ENCODE measurements at places on chromosomes 11 and 22. TPM values are rescaled to one million over a fixed set of nuclear protein-coding genes. Genes with fewer than 3 reads are reported as not detected.

DNA sequence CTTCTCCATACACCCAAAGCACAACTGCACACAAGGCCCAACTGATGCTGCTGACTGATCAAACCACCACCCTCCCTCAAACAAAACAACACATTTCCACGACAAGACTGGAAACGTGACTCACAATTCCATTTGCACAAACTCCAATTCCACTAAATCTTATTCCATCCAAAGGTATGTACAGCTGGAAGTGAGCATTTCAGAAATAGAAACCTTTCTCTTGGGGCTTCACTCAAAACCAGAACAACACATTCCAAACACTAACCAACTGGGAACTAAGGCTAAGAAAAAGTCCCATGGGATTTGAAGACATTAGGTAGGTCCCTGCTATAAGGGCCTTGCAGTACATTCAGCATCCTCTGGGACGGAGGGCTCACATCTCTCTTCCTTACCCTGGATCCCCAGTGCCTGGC lies 19.6 kb downstream of the MORC2 start:
- no peak for DNase-seq
- no peak overlapping the region for H3K4me3 ChIP-seq
- H3K4me1 ChIP-seq = peaks cover 64% of the 10 kb centered on the region
- no peaks in the 10 kb centered on the region for H3K27me3 ChIP-seq
- no peak overlapping the region for H3K27ac ChIP-seq
- H3K36me3 ChIP-seq = peaks cover 31% of the 10 kb centered on the region

GRCh38 chr11:104581246-104581980 lies 316.8 kb downstream of the CASP12 start:
- H3K4me3 ChIP-seq = no peak overlapping the region
- H3K27ac ChIP-seq = no peak overlapping the region
- H3K4me1 ChIP-seq = no peaks in the 10 kb centered on the region
- H3K36me3 ChIP-seq = no peaks in the 10 kb centered on the region
- H3K27me3 ChIP-seq = no peaks in the 10 kb centered on the region

BDNF gene
- not detected for total RNA-seq

DNA sequence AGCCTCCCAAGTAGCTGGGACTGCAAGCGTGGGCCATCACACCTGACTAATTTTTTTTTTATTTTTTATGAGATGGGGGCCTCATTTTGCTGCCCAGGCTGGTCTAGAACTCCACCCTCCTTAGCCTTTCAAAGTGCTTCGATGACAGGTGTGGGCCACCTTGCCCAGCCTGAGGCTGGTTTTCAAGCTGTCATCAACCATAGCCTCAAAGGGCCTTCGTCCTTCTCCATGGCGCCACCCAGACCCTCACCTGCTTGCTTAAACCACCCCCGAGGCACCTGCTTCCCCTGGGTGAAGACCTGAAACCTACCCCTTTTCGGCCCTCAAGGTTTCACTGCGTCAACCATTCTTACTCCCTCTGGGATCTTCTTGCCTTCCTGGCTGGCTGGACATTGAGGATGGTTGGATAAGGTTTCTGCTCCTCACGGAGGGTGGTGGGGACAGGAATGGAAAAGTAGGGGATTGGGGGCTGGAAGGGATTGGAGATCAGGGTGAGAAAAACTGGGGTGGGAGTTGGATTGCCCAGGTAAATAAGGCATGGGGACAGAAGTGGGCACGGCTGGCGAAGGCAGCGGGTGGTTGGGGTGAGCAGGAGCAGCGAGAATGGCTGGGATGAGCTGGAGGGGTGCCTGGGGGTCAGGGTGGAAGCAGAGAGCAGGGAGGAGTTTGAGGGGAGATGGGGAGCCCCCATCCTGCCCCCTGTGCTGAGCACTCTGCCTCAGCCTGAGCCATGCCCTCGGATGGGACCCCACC lies 2.8 kb upstream of the ACR start:
- no peak for DNase-seq
- H3K4me3 ChIP-seq = no peak overlapping the region
- no peaks in the 10 kb centered on the region for H3K27me3 ChIP-seq

GRCh38 chr22:50576070-50576469 lies 2.2 kb downstream of the CPT1B start:
- no peak for DNase-seq
- H3K27me3 ChIP-seq = no peaks in the 10 kb centered on the region
- peaks cover 2% of the 10 kb centered on the region for H3K4me1 ChIP-seq
- H3K27ac ChIP-seq = no peak overlapping the region
- H3K4me3 ChIP-seq = no peak overlapping the region

DNA sequence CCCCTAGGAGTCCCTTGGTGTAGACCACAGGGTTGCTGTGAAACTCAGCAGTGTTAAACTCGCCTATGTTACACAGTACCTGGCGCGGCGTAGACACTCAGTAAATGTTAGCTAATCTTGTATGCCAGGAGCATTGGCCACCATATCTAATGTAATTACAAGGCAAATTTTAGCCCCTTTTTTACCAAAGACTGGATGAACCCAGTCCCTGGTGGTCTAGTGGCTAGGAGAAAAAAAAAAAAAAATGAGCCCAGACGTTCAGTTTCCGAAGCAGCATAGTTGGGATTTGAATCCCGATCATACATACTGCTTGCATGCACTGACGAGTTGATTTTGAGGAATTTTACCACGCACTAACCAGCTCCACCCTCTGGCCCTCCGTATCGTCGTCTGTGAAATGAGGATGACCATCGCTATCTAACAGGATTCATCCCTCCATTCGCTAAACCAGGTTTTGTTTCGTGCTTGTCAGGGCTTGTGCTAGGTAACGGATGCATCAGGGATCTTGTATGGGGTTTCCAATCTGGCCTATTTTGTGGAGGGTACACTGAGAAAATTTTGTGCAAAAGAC lies 688 bp downstream of the PTS start:
- peak overlapping the region; percentile 96 for H3K27ac ChIP-seq
- peaks cover 9% of the 10 kb centered on the region for H3K4me1 ChIP-seq
- H3K27me3 ChIP-seq = no peaks in the 10 kb centered on the region
- DNase-seq = no peak
- H3K36me3 ChIP-seq = peaks cover 16% of the 10 kb centered on the region

DNA sequence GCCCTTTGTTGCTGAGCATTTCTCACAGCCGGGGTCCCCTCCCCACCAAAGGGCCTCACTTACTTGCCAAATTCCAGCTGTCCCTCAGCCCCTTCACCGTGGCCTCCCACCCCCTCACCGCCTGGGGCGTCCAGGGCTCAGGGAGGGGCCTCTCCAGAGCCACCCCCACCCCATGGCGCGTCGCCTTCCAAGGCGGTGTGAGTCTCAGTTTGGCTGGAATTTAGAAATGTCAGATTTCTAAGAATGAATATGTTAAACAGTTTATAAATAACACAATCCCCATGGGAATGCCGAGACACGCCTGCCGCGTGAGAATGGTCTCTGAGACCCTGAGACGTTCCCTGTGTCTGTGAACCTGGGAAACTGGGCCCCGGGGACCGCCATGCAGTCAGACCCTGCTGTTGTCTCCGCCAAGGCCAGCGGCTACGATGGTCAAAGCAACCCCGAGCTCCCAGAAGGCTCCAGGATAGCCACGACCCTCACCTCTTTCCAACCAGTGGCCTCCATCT lies 28.9 kb downstream of the CELSR1 start:
- H3K27ac ChIP-seq = no peak overlapping the region
- no peak for DNase-seq
- no peaks in the 10 kb centered on the region for H3K27me3 ChIP-seq
- no peak overlapping the region for H3K4me3 ChIP-seq
- no peaks in the 10 kb centered on the region for H3K4me1 ChIP-seq

DNA sequence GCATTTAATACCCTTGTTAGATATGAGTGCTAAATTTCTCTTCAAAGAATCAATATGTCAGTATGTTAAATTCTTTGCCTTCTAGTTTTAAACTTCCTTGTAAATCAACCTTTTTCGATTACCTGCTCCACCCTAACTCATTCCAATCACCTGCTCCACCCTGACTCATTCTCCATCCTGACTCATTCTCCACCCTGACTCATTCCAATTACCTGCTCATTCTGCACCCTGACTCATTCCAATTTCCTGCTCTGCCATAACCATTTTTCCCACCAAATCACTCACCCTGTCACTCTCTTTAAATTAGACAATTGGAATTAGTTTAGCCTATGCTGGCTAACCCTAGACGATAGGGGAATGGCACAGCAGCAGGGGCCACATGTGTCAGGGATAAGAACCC lies 519.5 kb upstream of the LRRC4C start:
- no peak overlapping the region for H3K27ac ChIP-seq
- DNase-seq = no peak
- no peak overlapping the region for H3K4me3 ChIP-seq
- H3K27me3 ChIP-seq = no peaks in the 10 kb centered on the region
- H3K36me3 ChIP-seq = no peaks in the 10 kb centered on the region
- H3K4me1 ChIP-seq = no peaks in the 10 kb centered on the region

DNA sequence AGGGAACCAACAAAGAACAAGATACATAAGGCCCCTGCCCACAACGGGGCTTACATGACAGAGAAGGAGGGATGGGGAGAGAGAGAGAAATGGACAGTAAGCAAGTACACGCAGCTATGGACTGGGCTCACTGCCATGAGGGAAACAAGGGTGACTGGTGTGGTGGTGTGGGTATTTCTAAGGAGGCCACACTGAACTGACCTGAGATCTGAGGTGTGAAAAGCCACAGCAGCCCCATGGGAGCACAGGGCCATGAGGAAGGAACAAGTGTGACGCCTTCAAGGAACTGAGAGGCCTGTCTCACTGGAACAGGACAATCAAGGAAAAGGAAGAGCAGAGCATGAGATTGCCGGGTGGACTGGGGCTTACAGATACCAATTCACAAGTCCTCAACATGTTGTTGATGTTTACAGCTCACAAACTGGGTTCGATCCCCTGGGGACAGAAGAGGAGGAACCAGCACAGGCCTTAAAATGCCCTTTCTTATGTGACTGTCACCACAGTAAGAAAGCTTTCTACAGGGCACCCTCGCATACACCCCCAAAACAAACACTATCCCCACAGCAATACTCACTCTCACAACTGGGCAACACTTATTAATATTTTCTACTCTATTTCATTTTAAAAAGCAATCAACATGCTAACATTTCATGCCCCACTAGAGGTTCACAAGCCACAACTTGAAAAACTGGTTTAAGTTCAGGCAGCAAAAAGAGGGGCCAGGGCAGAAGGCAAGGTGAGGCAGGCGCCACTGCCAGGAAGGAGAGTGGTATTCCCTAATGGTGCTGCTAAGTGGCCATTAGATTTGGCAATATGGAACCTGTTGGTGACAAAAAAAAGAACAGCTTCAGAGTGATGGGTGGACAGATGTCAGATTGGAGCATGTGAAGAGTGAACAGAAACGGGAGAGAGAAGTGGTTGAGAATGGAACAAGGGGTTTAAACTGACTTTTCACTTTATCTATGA lies 39.1 kb downstream of the TCIRG1 start:
- H3K36me3 ChIP-seq = no peaks in the 10 kb centered on the region
- no peak overlapping the region for H3K27ac ChIP-seq
- no peak overlapping the region for H3K4me3 ChIP-seq
- H3K27me3 ChIP-seq = no peaks in the 10 kb centered on the region

DNA sequence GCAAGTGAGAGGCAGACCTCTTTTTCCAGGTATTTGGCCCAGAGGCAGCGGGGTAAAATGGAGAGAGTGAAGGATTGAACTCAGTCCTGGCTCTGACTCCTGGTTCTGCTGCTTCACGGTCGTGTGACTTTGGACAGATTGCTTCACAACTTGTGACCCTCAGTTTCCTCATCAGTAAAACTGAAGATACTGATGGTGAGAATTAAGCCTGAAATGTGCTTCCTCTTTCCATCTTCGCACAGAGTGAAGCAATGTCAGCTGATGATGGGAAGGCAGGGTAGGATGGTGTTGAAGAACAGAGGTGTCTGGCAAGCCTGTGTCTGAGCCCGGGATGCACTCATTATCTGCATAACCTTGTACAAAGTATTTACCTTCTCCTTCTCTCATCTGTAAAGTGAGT lies 59.0 kb downstream of the UBASH3B start:
- H3K36me3 ChIP-seq = no peaks in the 10 kb centered on the region
- no peak overlapping the region for H3K4me3 ChIP-seq
- peaks cover 31% of the 10 kb centered on the region for H3K4me1 ChIP-seq
- DNase-seq = no peak

GRCh38 chr22:46233231-46233630 lies 16.9 kb downstream of the CDPF1 start:
- H3K27ac ChIP-seq = no peak overlapping the region
- no peak for DNase-seq
- H3K4me1 ChIP-seq = no peaks in the 10 kb centered on the region
- H3K27me3 ChIP-seq = no peaks in the 10 kb centered on the region

- H3K27me3 ChIP-seq = no peaks in the 10 kb centered on the region
- H3K27ac ChIP-seq = no peak overlapping the region
- H3K4me3 ChIP-seq = no peak overlapping the region
- no peaks in the 10 kb centered on the region for H3K36me3 ChIP-seq
- H3K4me1 ChIP-seq = no peaks in the 10 kb centered on the region
These were observed 377.4 kb upstream of the LARGE1 start for GRCh38 chr22:34297536-34298120.

SUSD2 gene
- total RNA-seq = 0.31 TPM

PLEKHB1 gene
- total RNA-seq = 9.1 TPM

GRCh38 chr11:76208438-76209374 lies 2.4 kb upstream of the WNT11 start:
- H3K4me1 ChIP-seq = peaks cover 23% of the 10 kb centered on the region
- DNase-seq = peak; percentile 67
- H3K27me3 ChIP-seq = peaks cover 42% of the 10 kb centered on the region
- H3K4me3 ChIP-seq = peak overlapping the region; percentile 94
- H3K27ac ChIP-seq = no peak overlapping the region

DNA sequence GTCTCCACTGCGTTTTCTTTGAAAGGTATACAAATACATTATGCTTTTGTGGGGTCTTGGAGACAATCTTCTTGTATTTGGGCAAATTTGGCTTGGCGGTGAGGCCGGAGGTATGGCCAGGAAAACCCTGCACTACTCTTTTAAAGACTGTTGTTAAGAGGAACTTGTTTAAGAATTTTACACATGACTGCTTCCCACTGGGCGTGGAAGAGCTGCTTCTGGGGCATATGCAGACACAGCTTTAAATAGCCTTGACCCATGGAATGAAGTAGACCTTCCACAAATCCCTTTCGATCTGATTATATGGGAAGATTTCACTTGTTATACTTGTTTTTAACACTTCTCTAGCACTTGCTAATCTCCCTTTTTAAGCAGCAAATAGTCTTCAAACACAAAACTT lies 453.6 kb downstream of the MN1 start:
- no peak overlapping the region for H3K27ac ChIP-seq
- no peaks in the 10 kb centered on the region for H3K27me3 ChIP-seq
- no peak overlapping the region for H3K4me3 ChIP-seq
- no peaks in the 10 kb centered on the region for H3K36me3 ChIP-seq

FAM180B gene
- 0.20 TPM for total RNA-seq

- H3K4me3 ChIP-seq = no peak overlapping the region
- H3K4me1 ChIP-seq = no peaks in the 10 kb centered on the region
- no peaks in the 10 kb centered on the region for H3K36me3 ChIP-seq
- H3K27ac ChIP-seq = no peak overlapping the region
- no peaks in the 10 kb centered on the region for H3K27me3 ChIP-seq
These were observed 668.0 kb downstream of the BRD1 start for GRCh38 chr22:49159711-49160110.

- H3K4me1 ChIP-seq = peaks cover 18% of the 10 kb centered on the region
- H3K4me3 ChIP-seq = no peak overlapping the region
- no peaks in the 10 kb centered on the region for H3K36me3 ChIP-seq
- DNase-seq = no peak
- no peaks in the 10 kb centered on the region for H3K27me3 ChIP-seq
These were observed 1.3 kb downstream of the STX3 start for GRCh38 chr11:59756558-59756840.

GRCh38 chr11:108967571-108967970 lies 302.7 kb downstream of the DDX10 start:
- no peaks in the 10 kb centered on the region for H3K27me3 ChIP-seq
- DNase-seq = no peak
- no peaks in the 10 kb centered on the region for H3K4me1 ChIP-seq
- H3K4me3 ChIP-seq = no peak overlapping the region
- H3K36me3 ChIP-seq = no peaks in the 10 kb centered on the region

Measured in CD8-positive, alpha-beta memory T cell (primary cell).